ENCODE measurements at places on chromosomes 5 and 9. TPM values are rescaled to one million over a fixed set of nuclear protein-coding genes. Genes with fewer than 3 reads are reported as not detected.

The LCN2 gene
- total RNA-seq, result not detected

The NOXA1 gene
- 0.65 TPM for total RNA-seq

The ANKRD31 gene
- total RNA-seq, result 0.74 TPM

The SLC2A8 gene
- 22.8 TPM for total RNA-seq

The MARCOL gene
- total RNA-seq, result not detected

The NR5A1 gene
- 1.0 TPM for total RNA-seq

The RORB gene
- total RNA-seq, result 2.5 TPM

The UIMC1 gene
- 57.5 TPM for total RNA-seq

The PALM2AKAP2 gene
- 3.9 TPM for total RNA-seq

The NSA2 gene
- total RNA-seq, result 111 TPM

The TMEM174 gene
- total RNA-seq, result not detected

The TNFSF15 gene
- not detected for total RNA-seq

The LSM11 gene
- total RNA-seq, result 10.7 TPM

The IFNA21 gene
- not detected for total RNA-seq

The HK3 gene
- not detected for total RNA-seq

The RNF183 gene
- total RNA-seq, result 0.09 TPM

The FCN2 gene
- total RNA-seq, result not detected

The OR1J2 gene
- total RNA-seq, result not detected

The IL7R gene
- not detected for total RNA-seq

The NPR3 gene
- not detected for total RNA-seq

The GABRB2 gene
- 0.58 TPM for total RNA-seq

The CNTNAP3B gene
- 16.0 TPM for total RNA-seq

The PCDHA1 gene
- 0.19 TPM for total RNA-seq

The C9orf50 gene
- not detected for total RNA-seq
